ENCODE measurements at places on chromosomes 3 and 15. TPM values are rescaled to one million over a fixed set of nuclear protein-coding genes. Genes with fewer than 3 reads are reported as not detected.

Gene TRAT1
- total RNA-seq, result not detected

Gene SEMA5B
- total RNA-seq, result not detected

Gene C3orf22
- not detected for total RNA-seq

Gene PIGZ
- total RNA-seq, result 1.3 TPM

Measured in pulmonary artery endothelial cell (primary cell).